Pancreas (tissue), 10 donors: ENCODE measurements at places on chromosomes 2 and 18.

DNA sequence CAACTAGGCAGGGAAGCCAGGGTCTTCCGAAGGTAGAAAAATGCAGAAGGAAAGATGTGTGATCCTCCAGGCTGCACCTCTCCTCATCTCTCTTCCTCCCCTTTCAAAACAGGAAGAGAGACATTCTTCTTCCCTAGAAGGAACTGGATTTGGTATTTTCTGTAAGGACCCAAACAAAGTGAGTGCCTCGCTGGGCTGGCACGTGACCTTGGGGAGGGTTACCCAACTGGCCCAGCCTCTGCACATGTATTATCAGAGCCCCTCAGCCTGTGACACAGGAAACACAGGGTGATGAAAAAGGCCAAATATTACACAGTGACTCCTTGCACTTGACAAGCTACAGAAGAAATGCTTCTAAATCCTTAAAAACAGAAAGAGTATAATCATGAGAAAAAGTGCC, 2.3 kb downstream of the HJURP start:
- no peak overlapping the region for H3K4me3 ChIP-seq
- no peak for DNase-seq
- no peaks in the 10 kb centered on the region for H3K4me1 ChIP-seq
- no peaks in the 10 kb centered on the region for H3K36me3 ChIP-seq

DNA sequence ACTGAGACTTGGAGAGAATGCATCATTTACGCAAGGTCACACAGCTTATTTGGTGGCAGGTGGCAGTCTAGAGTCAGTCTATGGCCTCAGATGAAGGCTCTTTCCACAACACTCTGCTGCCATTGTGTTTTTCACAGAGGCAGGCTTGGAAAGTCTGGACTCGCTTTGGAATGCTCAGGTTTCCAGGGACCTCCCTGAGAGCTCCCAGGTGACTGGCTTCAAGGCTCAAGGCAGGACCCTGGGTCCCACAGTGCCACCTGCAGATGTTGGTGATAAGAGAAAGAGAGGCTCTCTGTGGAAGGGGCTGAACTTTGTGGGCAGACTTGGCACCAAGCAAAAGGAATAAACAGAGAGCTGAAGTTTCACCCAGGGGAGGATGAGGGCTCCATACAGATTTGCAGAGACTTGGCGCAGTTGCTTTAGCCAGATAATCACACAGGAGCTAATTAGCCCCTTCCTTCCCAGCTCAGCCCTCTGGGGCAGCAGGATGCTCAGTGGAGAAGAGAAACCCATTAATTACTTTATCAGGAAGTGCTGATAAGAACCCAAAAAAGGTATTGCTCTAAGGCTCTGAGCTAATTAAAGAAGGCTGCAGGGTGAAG, 103.5 kb downstream of the LBH start:
- no peak overlapping the region for H3K4me3 ChIP-seq
- H3K36me3 ChIP-seq, result no peaks in the 10 kb centered on the region
- no peaks in the 10 kb centered on the region for H3K27me3 ChIP-seq
- DNase-seq, result no peak

DNA sequence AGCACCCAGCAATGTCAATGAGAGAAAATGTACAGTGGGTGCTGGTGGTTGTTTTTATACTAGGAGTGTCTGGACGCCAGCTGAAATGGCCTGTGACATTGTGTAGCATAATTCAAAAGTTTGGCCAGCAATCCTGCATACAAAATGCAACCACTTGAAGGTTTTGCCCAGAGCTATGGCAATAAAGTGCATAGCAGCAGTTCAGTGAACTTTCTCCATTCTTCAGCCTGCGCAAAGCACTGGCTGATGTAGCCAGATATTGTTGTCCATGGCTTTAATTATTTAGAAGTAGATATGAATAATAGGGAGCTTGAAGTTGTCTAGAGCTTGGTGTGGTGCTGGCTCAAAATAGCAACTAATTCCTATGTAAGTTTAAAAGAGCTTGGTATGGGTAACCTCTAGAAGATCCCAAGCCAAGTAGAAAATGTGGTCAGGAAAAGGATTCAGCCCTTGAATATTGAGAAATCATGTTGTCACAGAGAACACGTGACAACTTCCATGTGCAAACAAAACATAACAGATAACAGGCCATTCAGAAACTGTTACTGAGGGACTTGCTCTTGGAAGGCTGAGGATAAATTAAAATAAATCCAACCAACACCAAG, 33.3 kb upstream of the PGAP1 start:
- DNase-seq, result no peak
- no peaks in the 10 kb centered on the region for H3K36me3 ChIP-seq
- no peak overlapping the region for H3K4me3 ChIP-seq

DNA sequence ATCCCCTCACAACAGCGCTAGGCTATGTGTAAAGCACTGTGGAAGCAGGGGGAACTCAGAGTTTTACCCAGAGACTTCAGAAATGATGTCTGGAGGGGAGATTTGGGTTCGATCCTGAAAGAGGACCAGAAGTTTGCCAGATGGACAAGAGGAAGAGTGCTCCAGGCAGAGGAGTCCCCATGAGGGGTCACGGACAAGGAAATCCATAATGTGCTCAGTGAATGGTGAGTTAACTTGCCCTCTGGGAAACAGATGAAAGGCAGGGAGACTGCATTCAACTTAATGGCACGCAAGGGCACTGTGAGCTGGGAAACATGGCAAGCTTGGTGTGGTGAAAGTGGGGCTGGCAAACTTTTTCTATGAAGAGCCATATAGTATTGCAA, 6.0 kb upstream of the ASAP2 start:
- no peak for DNase-seq
- no peaks in the 10 kb centered on the region for H3K36me3 ChIP-seq
- H3K4me3 ChIP-seq, result no peak overlapping the region

- no peaks in the 10 kb centered on the region for H3K27me3 ChIP-seq
- H3K4me3 ChIP-seq, result no peak overlapping the region
Observed at GRCh38 chr2:100592226-100592625, 29.4 kb downstream of the PDCL3 start.

DNA sequence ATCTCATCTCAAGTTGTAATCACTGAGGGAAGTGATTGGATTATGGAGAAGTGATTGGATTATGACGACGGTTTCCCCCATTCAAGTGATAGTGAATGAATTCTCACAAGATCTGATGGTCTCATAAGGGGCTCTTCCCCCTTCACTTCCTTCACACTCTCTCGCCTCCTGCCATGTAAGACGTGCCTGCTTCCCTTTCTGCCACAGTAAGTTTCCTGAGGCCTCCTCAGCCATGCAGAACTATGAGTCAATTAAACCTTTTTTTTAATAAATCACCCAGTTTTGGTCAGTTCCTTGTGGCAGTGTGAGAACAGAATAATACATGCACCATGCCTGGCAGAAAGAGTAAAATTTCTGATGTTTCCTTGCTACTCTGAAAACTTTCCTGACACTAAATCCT, 36.6 kb downstream of the CEP68 start:
- H3K27ac ChIP-seq, result no peak overlapping the region
- H3K36me3 ChIP-seq, result peaks cover 47% of the 10 kb centered on the region
- H3K27me3 ChIP-seq, result no peaks in the 10 kb centered on the region
- no peak for DNase-seq
- H3K4me3 ChIP-seq, result no peak overlapping the region
- peaks cover 3% of the 10 kb centered on the region for H3K4me1 ChIP-seq

DNA sequence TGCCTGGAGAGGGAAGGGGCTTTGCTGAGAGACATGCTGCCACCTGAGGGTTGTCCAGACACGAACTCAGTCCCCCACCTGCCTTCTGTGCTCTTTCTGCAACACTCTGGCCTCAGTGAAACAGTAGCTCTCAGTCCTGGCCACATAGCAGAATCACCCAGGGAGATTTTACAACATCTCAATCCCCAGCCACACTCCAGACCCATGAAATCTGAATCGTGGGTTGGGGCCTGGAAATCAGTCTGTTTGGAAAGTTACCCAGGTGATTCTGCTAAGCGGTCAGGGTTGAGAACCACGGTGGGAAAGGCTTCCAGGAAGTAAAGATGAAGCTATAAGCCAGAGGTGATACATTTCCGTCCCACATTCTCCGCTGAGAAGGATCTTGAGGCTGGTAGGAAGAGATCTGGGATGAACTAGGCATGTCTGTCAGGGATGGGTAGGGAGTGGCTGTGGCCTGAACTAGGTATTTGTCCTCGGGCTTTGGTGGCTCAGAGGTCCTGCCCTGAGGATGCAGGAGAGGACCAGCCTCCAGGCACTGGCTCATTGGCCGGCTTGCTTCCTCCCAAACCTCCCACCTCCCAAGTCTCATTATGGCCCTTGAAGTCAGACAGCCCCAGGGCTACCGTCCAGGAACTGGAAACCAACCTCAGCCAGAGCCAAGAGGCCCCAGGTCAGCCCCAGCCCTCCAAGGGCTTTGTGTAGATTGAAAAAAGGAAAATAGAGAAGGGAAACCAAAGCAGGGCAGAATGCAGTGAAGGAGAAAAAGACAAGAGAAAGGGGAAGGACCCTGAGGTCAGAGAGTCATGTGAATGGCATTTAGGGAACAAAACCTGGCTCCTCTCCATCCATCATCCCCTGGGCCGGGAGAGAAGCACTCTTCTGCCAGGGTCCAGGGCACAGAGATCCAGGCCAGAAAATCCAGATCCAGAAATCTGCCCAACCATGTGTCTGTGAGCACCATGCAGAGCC, 119.6 kb downstream of the ZFP36L2 start:
- no peaks in the 10 kb centered on the region for H3K36me3 ChIP-seq
- no peak overlapping the region for H3K4me3 ChIP-seq
- DNase-seq, result no peak
- no peaks in the 10 kb centered on the region for H3K27me3 ChIP-seq
- H3K27ac ChIP-seq, result no peak overlapping the region

- H3K36me3 ChIP-seq, result no peaks in the 10 kb centered on the region
- no peaks in the 10 kb centered on the region for H3K4me1 ChIP-seq
- DNase-seq, result no peak
- H3K4me3 ChIP-seq, result no peak overlapping the region
Observed at GRCh38 chr2:72572501-72572900, 253.3 kb downstream of the EXOC6B start.

DNA sequence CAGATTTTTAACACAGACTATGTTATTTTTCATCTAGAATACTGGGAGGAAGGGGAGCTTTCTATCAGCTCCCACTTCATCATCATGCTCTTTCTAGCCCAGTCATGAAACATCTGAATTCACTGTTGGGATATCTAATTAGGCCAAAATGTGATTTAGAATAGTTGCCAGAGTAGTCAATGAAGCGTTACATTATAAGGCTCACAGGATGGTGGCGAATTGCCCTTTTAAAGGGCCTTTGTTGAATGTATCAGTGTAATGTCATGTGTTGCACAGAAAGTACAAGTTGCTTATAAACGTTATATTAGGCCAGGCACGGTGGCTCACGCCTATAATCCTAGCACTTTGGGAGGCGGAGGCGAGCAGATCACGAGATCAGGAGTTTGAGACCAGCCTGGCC, 45.6 kb downstream of the PDE1A start:
- no peak for DNase-seq
- no peak overlapping the region for H3K27ac ChIP-seq
- no peak overlapping the region for H3K4me3 ChIP-seq
- peaks cover 15% of the 10 kb centered on the region for H3K4me1 ChIP-seq
- no peaks in the 10 kb centered on the region for H3K27me3 ChIP-seq

GRCh38 chr2:164522561-164522981, 98.7 kb downstream of the GRB14 start:
- H3K36me3 ChIP-seq, result no peaks in the 10 kb centered on the region
- no peak for DNase-seq
- H3K27ac ChIP-seq, result no peak overlapping the region
- no peak overlapping the region for H3K4me3 ChIP-seq
- H3K4me1 ChIP-seq, result peaks cover 3% of the 10 kb centered on the region
- no peaks in the 10 kb centered on the region for H3K27me3 ChIP-seq

DNA sequence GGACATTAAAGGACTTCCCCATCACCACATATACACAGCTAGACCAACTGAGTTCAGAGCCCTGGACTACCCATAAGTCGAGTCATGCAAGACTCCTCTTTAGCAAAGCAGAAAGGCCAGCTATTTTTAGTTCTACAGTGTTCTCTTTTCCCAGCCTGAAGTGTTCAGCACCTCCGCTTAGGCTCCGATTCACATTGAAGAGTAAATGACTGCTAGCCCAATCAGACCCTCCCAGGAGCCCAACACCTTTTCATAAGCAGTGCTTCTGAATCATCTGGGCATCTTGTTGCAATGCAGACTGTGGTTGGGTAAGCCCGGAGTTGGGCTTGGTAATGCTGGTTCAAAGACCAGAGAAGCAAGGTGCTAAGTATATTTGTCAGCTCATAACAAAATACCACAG, 138.6 kb upstream of the MSH6 start:
- no peaks in the 10 kb centered on the region for H3K4me1 ChIP-seq
- H3K4me3 ChIP-seq, result no peak overlapping the region

- H3K4me3 ChIP-seq, result no peak overlapping the region
- H3K27ac ChIP-seq, result no peak overlapping the region
- DNase-seq, result no peak
- no peaks in the 10 kb centered on the region for H3K27me3 ChIP-seq
Observed at GRCh38 chr2:239227661-239228371, 173.0 kb downstream of the HDAC4 start.
